Mesothelial cell of epicardium (in vitro differentiated cells): ENCODE measurements at places on chromosomes 6 and 20. TPM values are rescaled to one million over a fixed set of nuclear protein-coding genes. Genes with fewer than 3 reads are reported as not detected.
A peak's percentile ranks its signal among the peaks of the same experiment; 100 is the strongest.

ABHD16B gene
- total RNA-seq: not detected in 3 replicates

PPP1R14C gene
- 0.16 to 0.38 TPM (median 0.27 TPM) in 3 replicates for total RNA-seq

FOXC1 gene
- total RNA-seq: 49.8 to 52.2 TPM (median 50.5 TPM) in 3 replicates

TINAG gene
- not detected in 3 replicates for total RNA-seq

DNA sequence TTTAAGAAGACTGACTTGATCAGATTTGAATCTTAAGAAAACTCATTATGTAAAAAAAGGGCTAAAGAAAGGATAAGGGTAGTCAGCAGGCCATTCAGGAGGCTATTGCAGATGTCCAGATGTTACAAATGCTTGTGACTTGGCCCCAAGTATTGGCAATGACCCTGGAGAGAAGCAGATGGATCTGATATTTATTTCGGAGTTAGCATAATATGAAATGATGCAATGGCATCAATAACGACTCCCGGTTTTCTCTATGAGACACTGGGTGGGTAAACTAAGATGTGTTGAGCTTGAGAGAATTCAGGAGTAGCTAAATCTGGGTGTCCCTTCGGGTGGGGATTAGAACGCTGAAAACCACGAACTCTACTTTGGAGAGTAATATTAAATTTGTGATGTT is 149.7 kb downstream of the LAMA2 start:
- no peak for DNase-seq

DNA sequence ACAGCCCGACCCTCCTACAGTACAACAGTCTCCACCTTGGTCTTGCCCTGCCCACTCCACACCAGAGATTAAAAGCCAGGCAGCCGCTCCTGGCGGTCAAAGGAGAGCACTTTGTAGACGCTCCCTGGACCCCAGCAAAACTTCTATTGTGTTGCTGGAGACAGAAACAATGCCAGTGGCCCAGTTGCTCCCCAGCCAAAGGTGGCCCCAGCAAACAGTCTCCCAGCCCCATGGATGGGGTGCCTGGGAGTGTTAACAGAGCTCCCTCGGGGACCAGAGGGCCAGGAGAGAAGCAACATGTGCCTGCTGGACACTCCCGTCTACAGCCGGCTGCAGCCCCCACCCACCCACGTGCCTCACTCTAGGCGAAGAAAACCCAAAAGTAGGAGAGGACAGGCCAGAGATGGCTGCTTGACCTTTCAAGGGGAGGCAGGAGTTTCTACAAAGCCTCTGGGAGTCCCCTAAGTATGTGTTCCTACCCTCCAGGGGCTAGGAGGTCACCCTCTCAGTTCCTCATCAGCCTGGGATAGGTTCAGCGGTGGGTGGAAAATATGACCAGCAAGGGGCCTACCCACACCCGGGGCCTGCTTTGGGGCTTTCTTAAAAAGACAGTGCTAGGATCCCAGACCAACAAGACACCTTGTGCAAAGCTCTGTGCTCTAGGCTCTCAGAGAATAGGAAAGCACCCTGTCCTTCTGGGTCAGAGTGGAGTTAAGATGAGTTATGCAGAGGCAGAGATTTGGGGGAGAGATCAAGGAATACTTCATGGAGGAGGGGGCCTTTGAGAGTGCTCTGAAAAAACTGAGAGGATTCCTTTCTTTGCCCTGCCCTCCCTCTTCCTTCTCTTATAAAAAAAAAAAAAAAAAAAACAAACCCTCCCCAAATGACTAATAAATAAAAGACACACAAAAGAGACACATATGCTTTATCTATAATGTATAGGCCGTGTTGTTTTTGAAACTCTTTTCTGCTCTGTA is 19.0 kb upstream of the PREX1 start:
- no peak for DNase-seq

DNA sequence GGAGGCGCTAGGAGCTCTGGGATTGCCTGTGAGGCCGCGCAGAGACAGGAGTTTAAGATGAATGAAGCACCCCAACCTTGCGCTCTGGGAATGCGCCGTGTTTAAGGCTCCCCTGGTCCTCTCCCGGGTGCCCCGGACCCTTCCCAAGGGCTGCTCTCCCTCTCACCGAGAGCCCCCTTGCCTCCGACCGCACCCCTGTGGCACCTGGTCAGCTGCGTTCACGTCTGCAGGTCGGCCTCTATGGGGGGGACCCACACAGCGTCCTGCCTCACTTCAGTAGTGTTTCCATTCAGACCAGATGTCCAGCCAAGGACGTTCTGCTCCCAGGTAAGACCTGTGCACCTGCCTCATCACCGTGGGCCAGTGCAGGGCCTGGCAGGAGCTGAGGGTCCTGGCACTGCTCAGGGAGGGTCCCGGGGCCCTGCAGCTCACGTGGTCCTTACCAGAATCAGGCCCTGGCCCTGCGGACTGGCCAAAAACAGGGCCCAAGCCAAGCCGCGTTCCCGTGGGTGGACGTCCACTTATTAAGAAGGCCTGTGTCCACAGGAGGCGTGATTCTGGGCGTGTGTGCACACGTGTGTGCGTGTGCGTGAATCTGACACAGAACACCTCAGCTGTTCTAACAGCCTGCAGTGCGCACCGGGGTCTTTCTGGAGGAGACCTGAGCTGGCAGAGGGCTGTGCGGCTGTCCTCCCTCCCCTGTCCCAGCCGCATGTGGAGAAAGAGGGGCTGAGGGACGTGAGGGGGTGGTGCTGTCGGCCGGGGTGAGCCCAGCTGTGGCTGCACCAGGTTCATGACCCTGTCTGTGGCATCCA is 79.9 kb upstream of the BHLHE23 start:
- no peak for DNase-seq

DNA sequence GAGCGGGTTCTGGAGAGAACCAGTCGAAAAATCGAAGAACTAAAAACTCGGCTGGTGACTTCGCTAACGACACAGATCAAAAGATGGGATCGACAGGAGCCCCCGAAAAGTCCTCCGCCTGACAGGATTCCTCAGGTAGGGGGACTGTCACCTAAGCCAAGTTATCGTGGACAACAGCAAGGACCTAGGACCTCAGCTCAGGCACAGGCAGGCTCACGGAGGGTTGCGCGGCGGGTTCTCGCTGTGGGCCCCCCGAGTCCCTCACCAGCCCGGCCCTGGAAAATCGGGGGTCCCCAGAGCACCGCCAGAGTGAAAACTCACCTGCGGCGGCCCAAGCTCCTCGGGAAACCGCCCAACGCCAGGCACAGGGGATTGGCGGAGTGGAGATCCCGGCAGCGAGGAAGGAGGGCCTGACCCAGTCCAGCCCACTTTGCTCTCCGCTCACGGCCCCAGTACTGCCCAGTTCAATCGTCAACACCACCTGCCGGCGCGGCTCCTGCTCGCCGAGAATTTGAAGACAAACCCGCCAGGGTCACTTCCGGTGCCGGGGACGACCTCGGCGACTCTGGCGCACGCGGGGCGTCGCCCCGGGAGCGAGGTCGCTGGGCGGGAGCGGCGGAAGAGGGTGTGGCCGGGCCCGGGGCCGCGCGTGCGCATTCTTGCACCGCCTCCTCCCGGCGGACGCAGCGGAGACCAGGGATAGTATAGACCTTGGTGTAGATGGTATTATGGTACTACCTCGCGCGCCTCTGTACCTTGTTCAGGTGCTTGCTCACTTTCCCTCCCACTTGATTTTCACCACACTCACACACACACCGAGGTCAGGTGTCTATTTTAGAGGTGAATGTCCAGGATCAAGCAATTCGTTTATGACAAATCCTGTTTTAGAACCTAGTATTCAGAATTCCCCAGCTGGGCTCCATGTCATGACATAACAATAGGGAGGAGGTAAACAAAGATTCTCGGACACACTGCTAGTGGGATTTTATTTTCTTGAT is at the start of gene KATNA1:
KATNA1 (minus strand) TSS at position 567 of the 998 bp plus-strand sequence. CDS start 10,167 bp downstream, outside the sequence.
- DNase-seq: peak; percentile 67

- no peak for DNase-seq
Observed at GRCh38 chr6:118783931-118784550, 109.9 kb upstream of the ASF1A start.
